ENCODE measurements at places on chromosomes 6 and 20.

GRCh38 chr6:108020472-108021116, 53.9 kb downstream of the OSTM1 start:
- DNase-seq = no peak

DNA sequence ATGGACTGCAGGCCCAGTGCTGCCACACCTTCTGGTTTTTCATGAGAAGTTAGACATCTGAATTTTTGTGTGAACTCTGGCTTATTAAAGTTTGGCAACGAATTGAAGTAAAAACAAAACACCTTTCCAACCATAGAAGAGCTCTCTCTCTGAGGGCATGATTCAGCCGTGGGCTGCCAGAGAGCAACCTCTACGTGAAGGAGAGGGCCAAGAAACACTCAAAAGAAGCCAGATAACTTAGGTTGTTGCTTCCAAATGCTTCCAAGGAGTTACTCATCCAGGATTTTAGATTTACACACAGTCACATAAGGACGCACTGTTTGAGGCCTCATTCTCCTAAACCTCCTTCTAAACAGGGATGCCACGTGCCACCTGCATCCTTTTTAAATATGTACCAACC, 65.5 kb downstream of the NRN1 start:
- DNase-seq = no peak

GRCh38 chr20:3973705-3974104, 41.7 kb downstream of the RNF24 start:
- DNase-seq = no peak

- DNase-seq = no peak
Measured at GRCh38 chr20:55830121-55830827, 175.0 kb downstream of the CBLN4 start.

DNA sequence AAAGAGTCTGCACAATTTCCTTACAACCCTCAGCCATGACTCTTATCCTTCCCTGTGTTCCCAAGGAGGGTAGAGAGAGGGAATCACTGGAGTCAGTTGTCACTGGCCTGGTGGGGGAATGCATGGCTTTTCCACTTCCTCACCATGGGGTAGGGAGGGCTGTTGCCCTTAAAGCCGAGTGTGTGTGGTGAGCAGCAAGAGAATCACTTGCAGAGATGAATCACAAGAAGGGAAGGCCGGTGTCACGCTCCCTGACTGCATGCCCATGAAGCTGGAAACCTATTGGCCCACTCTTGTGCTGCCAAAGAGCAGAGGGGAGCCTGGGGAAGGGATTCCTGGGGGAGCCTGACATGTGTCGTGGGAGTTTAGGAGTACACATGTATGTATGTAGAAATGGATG, 18.1 kb upstream of the BMP6 start:
- no peak for DNase-seq

DNA sequence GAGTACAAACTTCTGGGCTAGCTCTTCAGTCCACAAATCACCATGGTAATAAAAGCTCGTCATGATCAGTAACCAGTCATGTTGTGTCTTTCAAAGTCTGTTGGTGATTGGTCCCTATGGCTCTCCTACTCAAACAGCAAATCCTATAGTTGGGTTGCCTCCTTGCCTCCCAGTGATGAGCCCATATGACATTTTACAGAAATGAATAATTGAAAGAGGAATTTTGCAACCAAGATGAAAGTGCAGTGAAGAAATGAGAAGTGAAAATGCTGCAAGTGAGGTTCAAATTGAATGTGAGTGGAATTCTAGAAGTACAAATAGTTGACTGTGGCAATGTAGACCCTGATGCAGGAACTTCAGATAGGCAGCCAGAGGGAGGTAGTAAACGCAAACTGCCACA, 5.1 kb upstream of the SIRPD start:
- no peak for DNase-seq

- DNase-seq = no peak
Measured at GRCh38 chr6:153595903-153596302, 443.1 kb upstream of the OPRM1 start.

GRCh38 chr6:131029626-131030297, 33.3 kb downstream of the EPB41L2 start:
- no peak for DNase-seq

- peak; percentile 20 for DNase-seq
Measured at GRCh38 chr20:7094438-7094997, 327.0 kb downstream of the BMP2 start.

GRCh38 chr6:84458271-84458670, 230.8 kb upstream of the CEP162 start:
- DNase-seq = no peak

DNA sequence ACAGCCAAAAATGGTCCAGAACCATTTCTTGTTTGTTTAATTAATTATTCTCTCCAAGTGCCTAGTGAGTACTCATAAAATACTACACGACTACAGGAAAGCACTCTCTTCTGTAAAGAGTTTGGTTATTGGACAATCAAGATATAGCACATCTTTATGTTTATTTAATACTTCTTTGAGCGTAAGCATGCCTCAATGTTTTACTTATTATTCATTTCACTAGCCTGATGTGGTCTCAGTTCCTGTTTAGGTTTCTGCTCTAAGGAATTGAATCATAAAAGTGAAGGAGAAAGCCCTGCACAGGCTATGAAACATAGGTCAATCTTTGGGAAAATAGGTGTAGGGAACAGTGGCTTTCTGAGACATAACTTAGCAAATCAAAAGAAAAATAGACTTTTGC, 45.9 kb upstream of the AIG1 start:
- no peak for DNase-seq

- no peak for DNase-seq
Measured at GRCh38 chr6:285030-285771, 7.1 kb upstream of the DUSP22 start.

GRCh38 chr6:80519811-80520594, 413.5 kb downstream of the BCKDHB start:
- no peak for DNase-seq

GRCh38 chr20:32440758-32441078, 82.6 kb downstream of the ASXL1 start:
- DNase-seq = no peak

- DNase-seq = no peak
Measured at GRCh38 chr6:156160007-156160794, 617.0 kb upstream of the ARID1B start.

- DNase-seq = no peak
Measured at GRCh38 chr6:44527583-44528369, 140.3 kb downstream of the CDC5L start.

- DNase-seq = no peak
Measured at GRCh38 chr20:13402171-13402760, 181.2 kb downstream of the ISM1 start.

GRCh38 chr6:3005874-3006273, 6.2 kb downstream of the NQO2 start:
- no peak for DNase-seq

DNA sequence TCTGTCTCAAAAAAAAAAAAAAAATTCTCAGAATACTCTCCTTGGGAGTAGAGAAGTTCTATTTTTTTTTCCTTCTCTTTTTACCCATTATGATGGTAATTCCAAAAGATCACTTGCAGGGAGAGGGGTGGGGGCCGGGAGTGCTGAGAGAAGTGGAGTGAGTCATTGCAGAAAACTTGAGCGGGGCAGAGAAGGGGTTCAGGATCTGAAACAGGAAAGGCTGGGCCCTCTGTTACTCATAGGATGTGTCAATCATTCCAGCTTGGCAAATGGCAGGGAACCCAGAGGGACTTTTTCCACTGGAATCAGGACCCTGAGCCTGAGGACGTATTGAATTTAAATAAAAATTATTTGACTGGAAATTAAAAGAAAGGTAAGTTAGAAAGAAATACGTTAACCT, 111.4 kb upstream of the ARMC2 start:
- DNase-seq = no peak

DNA sequence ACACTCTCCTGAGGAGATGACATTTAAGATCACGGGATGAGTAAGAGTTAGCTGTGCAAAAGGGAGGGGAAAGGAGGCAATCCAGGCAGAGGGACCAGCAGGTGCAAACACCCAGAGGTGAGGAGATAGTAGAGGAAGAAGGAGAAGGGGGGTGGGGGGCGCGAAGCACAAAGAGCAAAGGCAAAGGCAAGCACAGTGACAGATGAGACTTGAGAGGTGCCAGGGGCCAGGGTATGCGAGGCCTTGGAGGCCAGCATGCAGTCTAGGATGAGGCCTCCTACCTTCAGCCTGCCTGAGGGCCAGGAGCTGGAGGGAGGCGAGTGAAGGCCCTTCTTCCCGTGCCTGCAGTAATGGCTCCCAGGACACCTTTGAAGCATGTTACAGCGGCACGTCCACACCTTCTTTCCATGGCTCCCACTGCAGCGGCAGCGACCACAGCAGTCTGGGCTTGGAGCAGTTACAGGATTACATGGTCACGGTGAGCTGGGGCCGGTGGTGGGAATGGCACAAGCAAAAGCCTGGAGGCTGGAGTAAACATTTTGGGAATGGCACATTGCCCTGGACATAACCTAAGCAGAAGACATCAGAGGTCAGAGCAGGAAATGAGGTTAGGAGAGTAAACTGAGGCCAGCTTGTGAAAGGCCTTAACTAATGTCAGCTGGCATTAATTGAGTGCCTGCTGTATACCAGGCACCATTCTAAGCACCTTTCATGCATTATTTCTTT, 18.6 kb downstream of the CCM2L start:
- DNase-seq = no peak

DNA sequence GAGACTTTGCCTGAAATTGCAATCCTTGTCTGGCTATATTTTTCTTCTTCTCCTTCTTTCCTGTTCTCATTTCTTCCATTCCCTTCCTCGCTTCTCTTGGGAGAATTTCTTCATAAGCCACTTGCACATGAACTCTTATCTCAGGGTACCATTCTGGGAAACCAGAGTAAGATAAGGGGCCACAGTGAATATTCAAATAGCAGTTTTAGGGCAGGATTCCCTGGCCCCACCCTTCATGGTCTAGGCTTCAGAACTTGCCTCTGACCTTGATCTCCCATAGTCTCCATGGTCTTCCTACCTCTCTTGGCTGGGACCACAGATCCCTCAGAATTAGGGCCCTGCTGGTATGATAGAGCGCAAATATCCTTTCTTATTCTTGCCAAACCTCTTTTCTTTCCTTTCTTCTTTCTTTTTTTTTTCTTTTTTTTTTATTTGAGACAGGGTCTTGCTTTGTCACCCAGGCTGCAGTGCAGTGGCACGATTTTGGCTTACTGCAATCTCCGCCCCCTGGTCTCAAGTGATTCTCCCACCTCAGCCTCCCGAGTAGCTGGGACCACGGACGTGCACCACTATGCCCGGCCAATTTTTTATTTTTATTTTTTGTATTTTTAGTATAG, 123.0 kb upstream of the CITED2 start:
- DNase-seq = no peak

DNA sequence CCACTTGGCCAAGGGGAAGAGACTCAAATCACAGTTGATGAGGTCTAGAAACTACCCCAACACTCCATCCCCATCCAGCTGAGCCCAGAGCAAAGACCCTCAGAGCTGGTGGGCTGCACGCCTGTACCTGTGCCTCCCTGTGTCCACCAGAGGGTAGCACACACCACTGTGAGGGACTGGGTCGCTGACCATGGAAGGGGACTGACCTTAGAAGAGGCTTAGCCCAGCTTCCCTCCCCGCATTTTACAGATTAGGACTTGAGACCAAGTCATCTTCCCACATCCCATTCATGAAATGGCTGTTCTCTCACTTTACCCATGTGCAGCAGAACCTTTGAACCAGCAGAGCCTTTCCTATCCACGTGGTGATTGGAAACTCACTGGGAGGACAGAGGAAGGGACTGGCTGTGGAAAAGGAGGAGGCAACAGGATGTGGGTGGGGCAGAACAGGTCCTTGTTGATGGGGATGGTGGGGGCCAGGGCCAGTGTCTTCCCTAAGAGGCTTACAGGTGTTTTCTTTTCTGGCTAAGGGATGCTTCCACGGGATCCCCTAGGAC, 44.3 kb downstream of the CPXM1 start:
- DNase-seq = no peak

DNA sequence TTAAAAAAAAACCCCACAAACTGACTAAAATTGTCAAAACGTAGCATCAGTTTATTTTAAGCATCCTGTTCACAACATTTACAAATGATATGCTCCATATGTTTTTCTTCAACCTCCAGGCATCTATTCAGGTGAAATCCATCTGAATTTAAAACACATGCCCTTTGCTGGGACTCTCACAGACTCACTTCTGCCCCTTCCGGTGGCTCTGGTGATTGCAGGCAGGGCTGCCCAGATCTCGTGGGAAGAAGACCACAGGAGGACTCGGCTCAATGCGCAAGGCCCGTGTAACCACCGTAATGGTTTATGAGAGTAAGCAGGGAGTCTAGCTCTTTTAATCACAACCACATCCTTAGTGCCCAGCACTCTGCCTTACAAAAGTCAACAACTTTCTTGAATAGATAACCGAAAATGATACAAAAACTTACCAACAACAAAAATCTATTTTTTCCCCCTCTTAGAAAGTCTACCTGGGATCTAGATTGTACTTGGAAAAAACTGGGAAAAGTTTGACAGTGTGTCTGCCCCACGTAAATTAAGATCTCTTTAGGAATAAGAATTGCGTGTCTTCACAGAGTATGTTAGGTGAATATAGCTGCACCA, 139.1 kb downstream of the KIF16B start:
- peak; percentile 64 for DNase-seq

GRCh38 chr6:37483917-37484785, 15.5 kb downstream of the CCDC167 start:
- DNase-seq = peak; percentile 80

- no peak for DNase-seq
Measured at GRCh38 chr6:33183071-33183683, 9.1 kb downstream of the COL11A2 start.

GRCh38 chr6:45650524-45651135, 272.9 kb upstream of the SUPT3H start:
- DNase-seq = no peak

GRCh38 chr20:22653658-22654642, 69.6 kb upstream of the FOXA2 start:
- DNase-seq = no peak

DNA sequence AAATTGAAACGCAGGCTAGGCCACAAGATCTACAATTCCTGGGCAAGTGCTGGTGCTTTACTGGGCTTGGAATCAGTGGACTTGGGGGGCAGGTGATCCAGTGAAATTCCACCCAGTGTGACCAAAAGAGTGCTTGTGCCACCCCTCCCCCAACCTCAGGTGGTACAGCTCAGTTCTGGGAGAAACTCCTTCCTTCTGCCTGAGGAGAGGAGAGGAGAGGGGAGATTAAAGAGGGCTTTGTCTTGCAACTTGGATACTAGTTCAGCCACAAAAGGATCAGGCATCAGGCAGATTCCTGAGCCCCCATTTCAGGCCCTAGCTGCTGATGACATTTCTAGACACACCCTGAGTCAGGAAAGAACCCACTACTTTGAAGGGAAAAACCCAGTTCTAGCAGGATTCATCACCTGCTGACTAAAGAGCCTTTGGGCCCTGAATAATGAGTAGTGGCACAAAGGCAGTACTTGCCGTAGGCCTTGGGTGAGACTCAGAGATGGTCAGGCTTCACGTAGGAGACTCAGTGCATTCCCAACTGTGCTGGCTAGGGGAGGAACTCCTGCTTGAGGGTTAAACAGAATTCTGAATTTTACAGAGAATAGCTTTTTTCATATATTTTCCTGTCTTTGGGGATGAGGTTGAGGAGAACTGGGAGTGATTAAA, 446.7 kb downstream of the BMP2 start:
- no peak for DNase-seq

GRCh38 chr6:81762132-81762531, 9.7 kb upstream of the TENT5A start:
- DNase-seq = no peak

GRCh38 chr6:46899659-46900058, 22.1 kb downstream of the ADGRF5 start:
- DNase-seq = no peak

Data from stimulated activated CD4-positive, alpha-beta T cell treated with anti-CD3 and anti-CD28 coated beads, Interleukin-15, amount 100 ng/mL, for 24 hours (primary cell).